Cardiac muscle cell (in vitro differentiated cells and primary cell): ENCODE measurements at places on chromosomes 2 and 18. TPM values are rescaled to one million over a fixed set of nuclear protein-coding genes. Genes with fewer than 3 reads are reported as not detected.

TRMT61B gene
- total RNA-seq = 6.3 and 9.3 TPM in 2 replicates

RGPD3 gene
- 0.25 and 0.45 TPM in 2 replicates for total RNA-seq

ACVR1C gene
- total RNA-seq = 0.04 and 0.09 TPM in 2 replicates

NEDD4L gene
- 40.5 and 43.4 TPM in 2 replicates for total RNA-seq

FEV gene
- total RNA-seq = not detected in 2 replicates

CARF gene
- 12.6 and 16.2 TPM in 2 replicates for total RNA-seq

ATF2 gene
- 36.5 and 40.9 TPM in 2 replicates for total RNA-seq

MARS2 gene
- 9.3 and 10.2 TPM in 2 replicates for total RNA-seq

SNORC gene
- 3.8 and 13.1 TPM in 2 replicates for total RNA-seq

CNTNAP5 gene
- 0.03 TPM in 1 of 2 replicates, not detected in the other for total RNA-seq

ANKRD30BL gene
- 0.14 and 0.71 TPM in 2 replicates for total RNA-seq

IGFBP5 gene
- 132 and 229 TPM in 2 replicates for total RNA-seq

SERPINB11 gene
- not detected in 2 replicates for total RNA-seq

UGT1A4 gene
- total RNA-seq = not detected in 2 replicates

ITGB1BP1 gene
- total RNA-seq = 30.9 and 35.5 TPM in 2 replicates

DNA sequence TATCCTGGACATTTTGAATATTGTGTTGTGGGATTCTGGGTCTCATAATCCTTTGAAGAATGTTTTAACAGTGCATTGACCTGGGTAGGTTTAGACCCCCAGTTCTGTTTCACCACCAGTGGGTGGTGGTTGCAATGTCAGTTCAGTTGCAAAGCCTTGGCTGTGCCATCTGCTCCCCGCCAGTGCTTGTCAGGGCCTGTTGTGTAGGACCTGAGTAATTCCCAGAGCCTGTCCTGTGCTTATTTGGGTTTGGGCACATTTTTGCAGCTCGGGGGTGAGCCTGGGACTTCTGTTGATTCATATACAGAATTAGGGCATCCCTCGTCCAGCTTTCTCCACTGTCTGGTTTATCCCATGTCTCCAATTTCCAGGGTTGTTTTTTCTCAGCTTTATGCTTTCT lies 24.8 kb downstream of the ATP9B start:
- DNase-seq = no peak

DNA sequence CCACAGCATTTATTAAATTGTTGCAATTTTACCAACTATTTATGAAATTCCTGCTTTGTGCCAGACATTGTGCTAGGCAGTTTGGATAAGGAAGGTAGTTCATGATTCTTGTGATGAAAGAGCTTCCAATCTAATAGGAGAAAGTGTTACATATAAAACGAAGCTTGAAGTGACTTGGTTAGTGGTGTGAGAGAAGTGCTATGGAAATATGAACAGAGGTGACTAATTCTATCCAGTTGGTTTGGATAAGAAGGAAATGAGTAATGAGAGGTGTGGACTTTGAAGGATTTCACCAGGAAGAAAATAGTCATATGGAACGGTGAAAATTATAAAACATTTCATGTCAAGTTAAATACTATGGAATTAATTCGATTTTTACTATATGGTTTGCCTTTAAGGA lies 48.6 kb downstream of the EML6 start:
- peak; percentile 65 for DNase-seq

GRCh38 chr2:8030573-8031303 lies 651.1 kb upstream of the ID2 start:
- DNase-seq = no peak

DNA sequence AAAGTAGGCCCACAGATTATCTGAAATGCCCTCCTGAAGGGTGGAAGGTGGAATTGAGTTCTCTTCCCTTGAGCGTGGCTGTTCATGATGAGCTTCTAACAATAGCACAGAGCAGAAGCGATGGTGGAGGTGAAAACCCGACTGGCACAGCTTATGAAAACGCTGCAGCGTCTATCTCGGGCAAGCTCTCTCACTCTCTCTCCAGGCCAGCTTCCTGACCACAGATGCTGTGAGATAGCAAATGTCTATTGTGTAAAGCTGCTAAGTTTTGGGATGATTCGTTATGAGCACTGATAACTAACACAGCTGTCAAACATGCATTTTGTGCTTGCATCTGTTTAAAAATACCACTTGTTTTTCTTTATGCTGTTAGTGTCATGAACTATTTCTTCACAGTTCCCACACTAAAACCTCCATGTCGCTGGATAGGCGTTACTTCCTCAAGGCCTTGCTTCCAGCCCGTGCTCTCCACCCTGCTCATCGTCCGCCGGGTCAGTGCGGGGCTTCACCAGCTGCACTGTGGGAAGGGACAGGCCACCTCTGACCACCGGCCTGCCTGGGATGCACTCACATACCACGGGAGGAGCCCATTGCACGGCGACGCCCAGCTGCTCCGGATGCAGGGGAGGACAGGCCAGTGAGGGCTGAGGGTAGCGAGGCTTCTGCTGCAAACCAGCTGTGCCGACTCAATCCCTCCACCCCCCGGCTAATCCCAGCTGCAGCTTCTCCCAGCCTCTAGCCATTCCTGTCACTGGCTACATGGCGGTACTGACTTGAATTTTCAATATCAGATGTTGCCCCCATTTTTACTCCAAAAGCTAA lies 60.0 kb upstream of the OTOS start:
- DNase-seq = peak; percentile 66

GRCh38 chr2:195390686-195391321 lies 266.2 kb upstream of the SLC39A10 start:
- DNase-seq = peak; percentile 27

DNA sequence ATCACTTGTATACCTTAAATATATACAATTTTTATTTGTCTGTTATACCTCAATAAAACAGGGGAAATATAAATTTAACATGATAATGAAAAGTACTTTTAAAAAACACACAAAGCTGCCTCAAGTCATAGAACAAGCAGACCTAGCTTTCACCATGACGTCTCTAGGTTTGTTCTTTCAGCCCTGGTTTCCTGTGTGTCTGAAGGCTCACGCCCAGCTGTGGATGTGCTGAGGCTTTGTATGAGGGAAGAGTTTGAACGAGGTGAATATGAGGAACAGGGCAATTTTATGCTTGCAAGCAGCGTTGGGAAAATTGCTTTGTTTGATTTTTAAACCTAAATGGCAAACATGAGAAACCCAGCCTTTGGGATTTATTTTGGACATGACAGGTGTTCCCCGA lies 15.3 kb downstream of the SH3RF3 start:
- no peak for DNase-seq

GRCh38 chr2:85550486-85550885 lies 10.8 kb downstream of the GGCX start:
- no peak for DNase-seq

GRCh38 chr18:36532394-36532793 lies 234.9 kb downstream of the FHOD3 start:
- DNase-seq = peak; percentile 66

- DNase-seq = no peak
These were observed 428.9 kb downstream of the EPHA4 start for GRCh38 chr2:221143231-221143630.

DNA sequence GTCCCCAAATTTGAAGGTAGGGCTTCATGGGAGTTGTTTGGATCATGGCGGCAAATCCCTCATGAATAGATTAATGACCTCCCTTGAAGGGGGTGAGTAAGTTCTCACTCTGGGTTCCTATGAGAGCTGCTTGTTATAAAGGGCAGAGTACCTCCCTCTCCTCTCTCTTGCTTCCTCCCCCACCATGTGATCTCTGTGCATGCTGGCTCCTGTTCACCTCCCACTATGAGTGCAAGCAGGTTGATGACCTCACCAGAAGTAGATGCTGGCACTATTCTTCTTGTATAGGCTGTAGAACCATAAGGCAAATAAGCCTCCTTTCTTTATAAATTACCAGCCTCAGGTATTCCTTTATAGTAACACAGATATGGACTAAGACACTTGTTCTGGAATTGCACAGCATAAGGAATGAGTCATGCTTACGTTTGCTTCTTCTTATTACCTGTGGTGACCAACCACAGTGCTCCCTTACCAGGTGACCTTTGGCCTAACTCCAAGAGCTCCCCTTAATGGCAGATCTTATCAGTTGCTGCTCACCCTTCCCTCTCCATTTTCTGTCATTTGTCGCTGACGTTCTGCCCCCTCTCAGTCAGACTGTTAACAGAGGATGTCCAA lies 559.5 kb upstream of the GCFC2 start:
- DNase-seq = no peak

- DNase-seq = no peak
These were observed 80.9 kb downstream of the GALNT1 start for GRCh38 chr18:35662293-35663062.

GRCh38 chr2:137249463-137250130 lies 484.3 kb downstream of the THSD7B start:
- no peak for DNase-seq

GRCh38 chr18:38502539-38502938 lies 936.9 kb upstream of the CELF4 start:
- no peak for DNase-seq

- DNase-seq = no peak
These were observed 42.4 kb downstream of the MEIS1 start for GRCh38 chr2:66477135-66477842.

GRCh38 chr2:94759211-94759610 lies 112.0 kb upstream of the TEKT4 start:
- no peak for DNase-seq

GRCh38 chr2:225008935-225009334 lies 33.3 kb downstream of the DOCK10 start:
- peak; percentile 23 for DNase-seq

- DNase-seq = no peak
These were observed 27.5 kb downstream of the PMAIP1 start for GRCh38 chr18:59927246-59927825.

DNA sequence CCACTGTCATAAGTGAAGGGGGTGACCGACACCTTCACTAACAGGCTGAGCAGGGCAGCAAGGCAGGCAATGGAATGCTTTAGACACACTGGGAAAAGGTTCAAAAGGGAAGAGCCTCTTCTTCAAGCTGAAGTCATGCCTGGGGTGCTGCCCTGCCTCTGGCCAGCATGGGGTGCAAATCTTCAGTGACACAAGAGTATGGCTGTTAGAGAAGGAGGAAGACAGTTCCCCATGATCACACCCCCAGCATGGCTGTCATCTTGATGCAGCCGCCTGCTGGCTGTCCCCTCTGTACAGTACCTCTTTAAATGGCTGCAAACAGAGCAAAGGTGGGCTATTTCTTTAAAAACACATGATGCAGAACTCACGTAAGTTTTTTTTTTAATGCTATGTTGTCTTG lies 71.9 kb downstream of the INPP4A start:
- DNase-seq = no peak

DNA sequence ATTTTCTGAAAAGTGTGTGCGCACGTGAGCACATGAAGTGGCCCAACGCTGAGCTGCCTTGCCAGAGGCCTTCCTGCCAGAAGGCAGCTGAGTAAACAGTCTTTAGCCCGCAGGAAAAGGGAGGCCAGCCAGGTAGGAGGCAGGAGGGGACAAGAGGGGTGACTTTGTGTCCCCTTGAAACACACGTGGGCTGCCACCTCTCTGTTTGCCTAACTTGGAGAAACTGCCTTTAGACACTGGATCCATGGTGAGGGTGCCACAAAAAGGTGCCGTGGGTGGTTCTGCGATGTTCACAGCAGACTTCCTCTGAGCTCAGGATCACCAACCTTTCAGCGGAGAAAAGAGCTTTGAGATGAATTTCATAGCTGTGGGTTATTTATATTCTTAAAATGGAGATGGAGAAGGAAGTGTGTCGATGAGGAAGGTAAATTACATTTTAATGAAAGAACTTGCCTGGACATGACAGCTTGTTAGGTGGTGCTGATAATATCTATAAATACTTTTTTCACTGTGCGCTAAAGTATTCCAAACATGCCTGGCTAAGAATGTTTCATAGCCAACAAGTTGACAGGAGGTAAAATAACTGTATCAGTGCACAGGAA lies 36.6 kb upstream of the ASB1 start:
- peak; percentile 25 for DNase-seq

DNA sequence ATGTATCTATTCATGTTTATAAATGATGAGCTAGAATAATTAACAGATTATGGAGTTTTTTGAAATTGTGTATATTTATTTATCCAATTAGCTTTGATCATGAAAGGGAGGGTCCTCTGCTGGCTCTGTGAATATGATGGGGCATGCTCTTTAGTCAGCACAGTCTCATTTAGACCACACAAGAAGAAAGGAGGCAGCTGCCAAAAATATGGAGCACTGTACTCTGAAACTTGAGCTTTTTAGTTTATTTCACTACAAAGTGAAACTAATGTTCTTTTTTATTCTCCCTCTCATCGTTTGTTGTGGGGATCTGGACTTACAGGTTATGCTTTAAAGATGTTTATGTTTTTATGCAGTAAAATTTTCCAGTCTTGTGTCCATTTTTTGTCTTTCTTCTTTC lies 266.9 kb upstream of the GULP1 start:
- DNase-seq = no peak

DNA sequence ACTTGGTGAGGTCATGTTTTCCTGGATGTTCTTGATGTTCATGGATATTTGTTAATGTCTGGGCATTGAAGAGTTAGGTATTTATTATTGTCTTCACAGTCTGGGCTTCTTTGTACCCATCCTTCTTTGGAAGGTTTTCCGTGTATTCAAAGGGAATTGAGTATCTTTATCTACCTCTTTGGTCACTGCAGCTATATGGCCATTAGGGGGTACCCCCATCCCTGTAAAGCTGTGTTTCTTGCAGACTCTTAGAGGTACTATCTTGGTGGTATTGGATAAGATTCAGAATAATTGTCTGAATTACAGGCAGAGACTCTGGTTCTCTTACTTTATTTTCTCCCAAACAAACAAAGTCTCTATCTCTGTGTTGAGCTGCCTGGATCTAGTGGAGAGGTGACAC lies 401.6 kb upstream of the FSIP2 start:
- DNase-seq = no peak

DNA sequence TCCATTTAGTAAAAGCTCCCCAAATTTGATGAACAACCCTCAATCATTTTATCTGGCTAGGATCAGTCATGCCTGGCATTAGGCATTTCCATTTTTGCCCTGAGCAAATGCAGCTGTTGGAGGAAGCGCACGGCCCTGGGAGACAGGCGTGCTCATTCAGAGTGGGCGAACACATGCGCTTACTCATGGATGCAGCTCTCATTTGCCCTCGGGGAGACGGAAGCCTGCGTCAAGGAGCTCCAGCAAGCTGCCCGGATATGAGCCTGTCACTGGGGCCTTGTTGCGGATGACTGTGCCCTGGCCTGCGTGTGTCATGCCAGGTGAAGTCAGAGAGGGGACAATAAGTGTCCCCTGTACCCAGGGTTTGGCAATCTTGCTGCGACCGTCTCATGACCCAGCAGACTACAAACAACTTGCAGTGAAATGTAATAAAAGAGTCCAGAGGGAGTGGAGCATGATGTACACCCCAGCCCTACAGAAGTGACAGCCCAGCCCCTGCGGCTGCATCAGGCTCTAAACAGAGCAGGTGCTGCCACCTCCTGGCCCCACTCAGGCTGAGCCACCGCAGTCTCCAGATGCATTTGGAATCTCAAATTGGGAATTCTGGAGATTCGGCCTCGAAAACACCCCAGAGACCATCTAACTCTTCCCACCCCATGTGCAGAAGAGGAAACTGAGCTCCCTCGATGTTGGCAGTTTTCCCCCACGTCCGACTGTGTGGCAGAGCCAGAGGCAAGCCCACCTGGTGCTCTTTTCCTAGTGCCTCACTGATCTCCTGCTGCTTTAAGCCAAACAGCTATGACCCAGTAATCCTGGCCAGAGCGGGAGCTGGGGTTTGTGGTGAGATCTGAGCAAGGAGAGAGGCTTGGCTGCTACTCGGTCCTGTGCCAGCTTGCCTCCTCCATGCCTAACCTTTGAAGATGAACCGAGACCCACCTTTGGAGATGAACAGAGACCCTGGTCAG lies 105.0 kb upstream of the ALK start:
- DNase-seq = peak; percentile 74
